Sigmoid colon (tissue), 7 donors: ENCODE measurements at places on chromosomes 3 and 15. TPM values are rescaled to one million over a fixed set of nuclear protein-coding genes. Genes with fewer than 3 reads are reported as not detected.

The GOLGA6L2 gene
- not detected for total RNA-seq

DNA sequence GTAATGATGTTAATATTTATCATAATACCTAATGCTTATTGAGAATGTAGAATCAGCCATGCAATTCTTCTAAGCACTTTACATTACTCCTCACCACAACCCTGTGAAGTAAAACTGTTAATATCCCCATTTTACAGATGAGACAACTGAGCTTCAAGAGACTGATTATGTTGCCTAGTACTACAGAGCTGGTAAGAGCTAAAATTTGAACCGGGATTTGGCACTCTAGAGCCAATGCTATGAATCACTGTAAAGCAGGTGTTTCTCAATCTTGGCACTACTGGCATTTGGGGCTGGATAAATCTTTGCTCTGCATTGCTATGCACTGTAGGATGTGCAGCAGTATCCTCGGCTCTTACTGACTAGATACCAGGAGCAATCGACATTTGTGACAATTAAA, 367.7 kb downstream of the MAGI1 start:
- H3K36me3 ChIP-seq = no peaks in the 10 kb centered on the region
- H3K27ac ChIP-seq = no peak overlapping the region
- no peaks in the 10 kb centered on the region for H3K27me3 ChIP-seq
- DNase-seq = no peak

DNA sequence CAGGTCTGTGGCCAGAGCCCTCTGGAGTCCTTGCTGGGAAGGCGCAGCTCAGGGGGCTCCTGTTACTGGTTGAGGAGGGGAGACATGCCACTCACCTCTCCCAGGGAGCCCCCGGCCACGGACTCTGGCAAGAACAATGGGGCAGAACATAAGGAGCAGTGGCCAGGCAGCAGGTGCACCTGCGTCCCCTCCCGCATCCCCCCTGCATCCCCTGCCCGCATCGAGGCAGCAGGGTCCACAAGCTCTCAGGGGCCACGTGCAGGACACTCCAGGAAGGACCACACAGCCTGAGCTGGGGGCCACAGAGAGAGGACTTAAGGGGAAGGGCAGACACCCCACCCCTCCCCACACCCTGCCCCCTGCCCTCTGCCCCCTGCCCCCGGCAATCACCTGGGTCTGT, 73.0 kb downstream of the TFRC start:
- H3K27me3 ChIP-seq = no peaks in the 10 kb centered on the region
- H3K27ac ChIP-seq = no peak overlapping the region
- peak; percentile 48 for DNase-seq

The CRBN gene
- 271 TPM for total RNA-seq

DNA sequence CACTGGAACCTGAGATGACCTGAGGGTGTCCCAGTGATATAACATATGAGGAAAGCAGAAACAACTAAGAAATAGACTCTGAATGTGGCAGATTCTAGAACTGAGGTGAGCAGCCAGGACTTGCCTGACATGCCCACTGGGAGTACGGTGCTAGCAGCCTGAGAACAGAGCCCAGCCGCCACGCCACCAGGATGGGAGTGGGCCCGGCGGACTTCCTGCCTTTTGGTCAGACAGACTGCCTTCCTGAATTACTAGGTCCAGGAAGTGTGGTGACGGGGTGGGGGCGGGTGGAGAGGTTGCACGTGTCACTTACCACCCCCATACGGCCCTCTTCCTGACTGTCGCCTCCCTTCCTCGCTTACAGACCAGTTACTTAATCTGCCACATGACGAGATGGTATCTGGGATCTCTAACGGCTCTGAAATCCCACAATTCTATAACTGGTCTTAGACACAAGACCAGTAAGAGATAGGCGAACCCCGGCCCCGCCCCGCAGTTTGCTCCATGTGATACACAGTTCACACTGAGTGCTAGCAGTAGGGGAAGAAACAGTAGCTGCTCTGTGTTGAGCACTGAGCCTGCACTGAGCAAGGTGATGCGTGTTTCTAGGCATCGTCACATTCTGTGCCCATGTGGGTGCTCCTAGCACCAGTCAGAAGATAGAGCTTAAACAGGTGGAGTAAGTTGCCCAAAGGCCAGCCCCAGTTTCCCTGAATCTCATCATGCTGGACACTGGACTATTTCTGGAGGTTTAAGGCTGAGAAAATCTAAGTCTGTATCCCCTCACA, 95.7 kb downstream of the CPN2 start:
- H3K4me3 ChIP-seq = no peak overlapping the region
- H3K27ac ChIP-seq = no peak overlapping the region
- H3K27me3 ChIP-seq = no peaks in the 10 kb centered on the region
- no peaks in the 10 kb centered on the region for H3K4me1 ChIP-seq

DNA sequence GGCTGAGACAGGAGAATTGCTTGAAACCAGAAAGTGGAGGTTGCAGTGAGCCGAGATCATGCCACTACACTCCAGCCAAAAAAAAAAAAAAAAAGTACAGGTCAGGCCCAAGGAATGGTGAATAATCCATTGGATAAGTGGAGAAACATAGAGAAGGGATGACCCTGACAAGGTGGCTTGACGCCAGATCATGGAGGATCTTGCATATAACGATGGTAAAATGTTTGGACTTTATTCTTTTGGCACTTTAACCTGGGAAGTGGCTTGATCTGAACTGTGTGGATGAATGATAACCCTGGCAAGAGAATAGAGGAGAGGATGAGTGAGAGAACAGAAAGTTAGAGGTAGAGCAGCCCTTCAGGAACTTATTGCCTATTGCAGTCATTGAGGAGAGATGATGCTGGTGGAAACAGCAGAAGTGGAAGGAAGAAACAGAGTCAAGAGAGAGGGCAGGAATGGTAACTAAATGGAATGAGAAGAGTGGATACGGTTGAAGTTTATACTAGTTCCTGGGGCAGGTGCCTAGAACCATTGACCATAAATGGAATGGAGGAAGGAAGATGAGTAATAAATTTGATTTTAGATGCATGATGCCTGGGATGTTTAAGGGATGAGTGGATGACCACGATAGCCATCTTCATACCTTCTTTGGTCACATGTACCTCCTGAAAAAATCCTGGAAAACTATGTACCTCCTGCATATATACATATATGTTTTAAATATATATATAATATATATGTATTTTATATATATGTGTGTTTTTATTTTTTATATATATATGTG, 57.8 kb downstream of the BLM start:
- DNase-seq = no peak
- H3K4me3 ChIP-seq = no peak overlapping the region
- H3K27me3 ChIP-seq = no peaks in the 10 kb centered on the region
- no peaks in the 10 kb centered on the region for H3K4me1 ChIP-seq
- no peak overlapping the region for H3K27ac ChIP-seq

DNA sequence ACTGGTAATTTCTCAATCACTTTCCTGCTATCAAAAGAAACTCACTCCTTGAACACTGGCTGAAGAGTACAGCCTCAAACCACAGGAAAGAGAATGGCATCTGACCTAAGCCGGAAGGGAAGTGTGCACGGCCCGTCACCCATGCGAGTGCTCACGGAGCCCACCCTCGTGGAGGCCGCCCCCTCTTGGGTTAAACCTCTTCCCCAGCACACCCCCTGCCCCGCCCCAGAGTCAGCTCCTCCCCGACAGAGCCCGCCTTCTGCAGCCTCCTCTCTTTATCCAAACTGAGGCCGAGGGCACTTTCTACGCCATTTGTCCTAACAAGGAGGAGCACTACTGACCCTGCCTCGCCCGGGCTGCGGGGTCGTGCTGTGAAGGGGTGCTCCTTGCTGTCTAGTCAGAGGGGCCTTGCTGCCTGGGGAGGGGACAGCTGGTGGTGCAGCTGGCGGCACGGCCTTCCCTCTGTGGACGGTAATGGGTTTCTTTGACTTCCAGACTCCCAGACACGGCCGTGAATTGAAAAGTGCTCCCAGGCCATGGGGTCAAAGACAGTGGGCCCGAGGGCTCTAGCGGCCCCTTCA, 137.7 kb downstream of the NSMCE3 start:
- H3K36me3 ChIP-seq = no peaks in the 10 kb centered on the region
- no peak overlapping the region for H3K4me3 ChIP-seq
- H3K27ac ChIP-seq = no peak overlapping the region
- DNase-seq = peak; percentile 57
- no peaks in the 10 kb centered on the region for H3K27me3 ChIP-seq

DNA sequence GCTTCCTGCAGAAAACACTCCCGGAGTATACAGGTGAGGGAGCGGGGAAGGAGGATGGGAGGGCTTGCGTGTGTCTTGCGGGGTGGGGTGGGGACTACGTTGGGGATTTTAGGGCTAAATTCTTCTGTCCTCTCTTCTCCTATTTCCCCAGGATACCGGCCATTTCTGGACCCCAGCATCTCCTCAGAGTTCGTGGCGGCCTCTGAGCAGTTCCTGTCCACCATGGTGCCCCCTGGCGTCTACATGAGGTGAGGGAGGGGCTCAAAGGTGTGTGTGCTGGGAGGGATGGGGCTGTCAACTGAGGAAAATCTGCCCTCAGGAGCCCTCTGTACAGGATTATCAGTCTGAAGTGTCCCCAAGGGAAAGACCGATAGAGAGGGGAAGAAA, 6.6 kb downstream of the DUOX1 start:
- no peaks in the 10 kb centered on the region for H3K36me3 ChIP-seq
- H3K27me3 ChIP-seq = peaks cover 67% of the 10 kb centered on the region
- H3K4me3 ChIP-seq = no peak overlapping the region

- no peaks in the 10 kb centered on the region for H3K27me3 ChIP-seq
- no peak for DNase-seq
- H3K4me3 ChIP-seq = no peak overlapping the region
- H3K36me3 ChIP-seq = no peaks in the 10 kb centered on the region
- H3K27ac ChIP-seq = no peak overlapping the region
Observed at GRCh38 chr15:99998661-99999101, 265.4 kb upstream of the LYSMD4 start.

The GHSR gene
- total RNA-seq = not detected
